ENCODE measurements at places on chromosomes 3 and 15.

DNA sequence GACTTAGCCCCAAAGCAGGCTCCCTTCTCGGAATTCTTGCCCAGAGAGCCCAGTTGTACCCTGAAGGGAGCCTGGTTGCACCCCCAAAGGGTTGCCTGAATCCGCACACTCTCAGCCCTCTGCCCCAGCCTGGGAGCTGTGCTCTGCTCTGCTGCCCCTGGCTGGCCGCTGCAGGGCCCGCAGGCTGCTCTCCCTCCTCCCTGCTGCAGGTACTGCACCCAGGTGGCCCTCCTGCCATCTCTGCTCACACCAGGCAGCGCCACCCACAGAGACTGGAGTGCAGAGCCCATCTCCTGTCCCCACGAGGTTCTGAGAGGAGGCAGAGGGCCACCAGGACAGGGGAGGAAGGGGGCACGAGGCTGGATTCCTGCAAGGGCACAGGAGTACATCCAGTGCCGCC, 134.2 kb upstream of the NSMCE3 start:
- DNase-seq, result no peak

DNA sequence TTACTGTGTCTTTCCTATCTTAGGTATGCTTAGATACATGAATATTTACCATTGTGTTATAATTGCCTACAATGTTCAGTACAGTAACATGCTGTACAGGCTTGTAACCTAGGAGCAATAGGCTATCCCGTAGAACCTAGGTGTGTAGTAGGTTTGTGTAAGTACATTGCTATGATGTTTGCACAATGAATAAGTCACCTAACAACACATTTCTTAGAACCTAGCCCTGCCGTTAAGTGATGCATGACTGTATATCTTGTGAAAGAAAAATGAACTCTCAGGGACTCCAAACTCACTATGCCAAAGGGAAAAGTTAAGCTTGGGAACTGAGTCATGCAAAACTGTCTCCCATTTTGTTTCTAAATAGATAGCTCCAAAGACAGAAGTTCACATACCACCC, 91.5 kb upstream of the ACP3 start:
- no peak for DNase-seq

- no peak for DNase-seq
Observed at GRCh38 chr3:160098261-160098908, 109.8 kb downstream of the IL12A start.

DNA sequence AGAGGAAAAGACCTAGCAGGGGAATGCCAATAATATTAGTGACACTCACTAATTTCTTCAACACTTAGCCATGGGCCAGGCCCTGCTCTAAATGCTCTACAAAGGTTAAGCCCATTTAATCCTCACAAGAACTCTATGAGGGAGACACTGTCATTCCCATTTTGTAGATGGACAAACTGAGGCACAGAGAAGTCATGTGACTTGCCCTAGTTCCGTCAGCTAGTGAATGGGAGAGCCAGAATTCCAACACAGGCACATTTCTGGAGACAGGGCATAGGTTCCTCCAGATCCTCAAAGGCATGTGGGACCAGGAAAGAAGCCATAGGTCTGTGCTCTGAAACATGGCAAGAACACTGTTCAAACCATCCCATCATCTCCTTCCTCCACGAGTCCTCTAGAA, 31.5 kb downstream of the LOXL1 start:
- DNase-seq, result no peak

GRCh38 chr3:37667335-37667734, 194.3 kb upstream of the CTDSPL start:
- no peak for DNase-seq

DNA sequence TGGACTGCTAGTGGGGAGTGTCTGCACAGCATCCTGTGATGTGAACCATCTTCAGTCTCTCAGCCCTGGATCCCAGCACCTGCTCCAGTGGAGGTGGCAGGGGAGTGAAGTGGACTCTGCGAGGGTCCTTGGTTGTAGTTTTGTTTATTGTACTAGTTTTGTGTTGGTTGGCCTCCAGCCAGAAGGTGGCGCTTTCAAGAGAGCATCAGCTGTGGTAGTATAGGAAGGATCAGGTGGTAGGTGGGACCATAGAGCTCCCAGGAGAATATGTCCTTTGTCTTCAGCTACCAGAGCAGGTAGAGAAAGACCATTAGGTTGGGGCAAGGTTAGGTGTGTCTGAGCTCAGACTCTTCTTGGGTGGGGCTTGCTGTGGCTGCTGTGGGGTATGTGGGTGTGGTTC, 20.9 kb downstream of the NEK11 start:
- DNase-seq, result no peak

- DNase-seq, result peak; percentile 35
Observed at GRCh38 chr3:160003520-160004128, 15.0 kb downstream of the IL12A start.

DNA sequence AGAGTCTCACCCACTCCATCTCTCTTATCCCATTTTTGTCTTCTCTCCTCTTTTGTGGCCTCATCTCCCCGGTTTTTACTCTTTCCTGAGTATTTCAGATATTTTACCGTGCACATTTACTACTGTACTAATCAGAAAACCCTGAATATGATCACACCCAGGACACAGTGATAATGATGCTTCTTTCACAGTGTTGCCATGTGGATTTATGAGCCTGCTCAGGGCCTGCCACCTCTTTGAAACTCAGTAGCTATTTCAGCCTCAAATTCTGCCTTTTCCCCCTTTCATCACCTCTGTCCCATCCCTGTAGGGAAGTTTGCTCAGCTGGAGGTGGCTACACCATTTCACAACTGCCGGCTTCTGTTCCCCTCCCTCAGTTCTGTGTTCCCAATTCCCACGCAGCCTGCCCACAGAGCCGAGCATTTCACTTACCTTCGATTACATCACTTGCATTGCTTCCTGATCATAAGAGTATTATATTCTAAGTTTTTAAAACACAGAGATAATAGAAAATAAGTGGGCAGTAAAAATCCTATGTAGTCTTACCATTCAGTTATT, 33.2 kb downstream of the ARNT2 start:
- DNase-seq, result no peak

DNA sequence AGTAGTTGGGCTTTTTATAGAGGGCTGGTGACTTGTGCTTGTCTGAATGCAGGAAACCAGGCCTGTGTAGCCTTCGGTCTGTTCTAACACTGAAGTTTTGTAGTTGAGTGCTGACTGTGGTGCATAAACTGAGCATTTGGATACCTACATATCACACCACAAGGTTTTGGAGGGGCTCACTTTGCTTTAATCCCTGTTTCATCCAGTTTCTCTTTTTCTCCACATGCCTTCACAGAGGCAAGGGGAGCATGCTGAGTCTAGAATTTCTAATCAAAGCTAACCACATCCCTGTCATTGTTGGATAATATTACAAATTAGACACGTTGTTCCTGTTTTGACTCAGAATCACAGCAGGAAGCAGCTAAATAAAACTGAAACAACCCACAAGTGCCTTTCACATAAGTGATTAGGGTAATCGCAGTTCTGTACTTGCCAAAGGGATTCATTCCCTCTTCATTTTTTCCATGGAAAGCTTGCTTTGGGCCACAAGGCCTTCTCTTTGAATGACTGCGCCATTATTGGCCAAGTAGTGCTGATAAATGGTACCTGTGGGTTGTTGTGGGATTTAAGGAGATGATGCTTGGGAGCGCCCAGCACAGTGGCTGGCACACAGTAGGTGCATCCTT, 48.9 kb downstream of the TGFBR2 start:
- peak; percentile 61 for DNase-seq

GRCh38 chr15:42137461-42138261, 18.8 kb downstream of the PLA2G4F start:
- peak; percentile 29 for DNase-seq

DNA sequence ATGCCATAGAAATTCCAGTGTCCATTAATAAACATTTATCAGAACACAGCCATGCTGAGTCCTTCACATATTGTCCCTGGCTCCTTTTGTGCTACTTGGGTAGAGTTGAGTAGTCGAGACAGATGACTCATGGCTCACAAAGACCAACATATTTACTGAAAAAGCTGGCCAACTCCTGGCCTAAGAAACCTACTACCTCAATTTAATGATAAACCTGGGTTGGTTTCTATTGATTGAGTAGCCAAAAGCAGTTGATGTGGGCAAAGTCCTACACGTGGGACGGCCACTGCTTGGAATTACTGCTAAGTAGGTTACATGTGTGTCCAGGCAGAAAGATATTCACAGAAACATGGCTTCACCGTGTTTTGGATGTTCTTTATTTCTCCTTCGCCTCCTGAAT, 402.2 kb downstream of the NR2F2 start:
- DNase-seq, result no peak

- DNase-seq, result no peak
Observed at GRCh38 chr15:64912379-64913325, 950 bp downstream of the ANKDD1A start.

GRCh38 chr3:53195602-53196574, 34.9 kb downstream of the PRKCD start:
- peak; percentile 46 for DNase-seq

GRCh38 chr3:78781351-78781750, 986.4 kb downstream of the ROBO1 start:
- DNase-seq, result no peak

GRCh38 chr15:92677999-92678398, 22.4 kb upstream of the FAM174B start:
- no peak for DNase-seq

DNA sequence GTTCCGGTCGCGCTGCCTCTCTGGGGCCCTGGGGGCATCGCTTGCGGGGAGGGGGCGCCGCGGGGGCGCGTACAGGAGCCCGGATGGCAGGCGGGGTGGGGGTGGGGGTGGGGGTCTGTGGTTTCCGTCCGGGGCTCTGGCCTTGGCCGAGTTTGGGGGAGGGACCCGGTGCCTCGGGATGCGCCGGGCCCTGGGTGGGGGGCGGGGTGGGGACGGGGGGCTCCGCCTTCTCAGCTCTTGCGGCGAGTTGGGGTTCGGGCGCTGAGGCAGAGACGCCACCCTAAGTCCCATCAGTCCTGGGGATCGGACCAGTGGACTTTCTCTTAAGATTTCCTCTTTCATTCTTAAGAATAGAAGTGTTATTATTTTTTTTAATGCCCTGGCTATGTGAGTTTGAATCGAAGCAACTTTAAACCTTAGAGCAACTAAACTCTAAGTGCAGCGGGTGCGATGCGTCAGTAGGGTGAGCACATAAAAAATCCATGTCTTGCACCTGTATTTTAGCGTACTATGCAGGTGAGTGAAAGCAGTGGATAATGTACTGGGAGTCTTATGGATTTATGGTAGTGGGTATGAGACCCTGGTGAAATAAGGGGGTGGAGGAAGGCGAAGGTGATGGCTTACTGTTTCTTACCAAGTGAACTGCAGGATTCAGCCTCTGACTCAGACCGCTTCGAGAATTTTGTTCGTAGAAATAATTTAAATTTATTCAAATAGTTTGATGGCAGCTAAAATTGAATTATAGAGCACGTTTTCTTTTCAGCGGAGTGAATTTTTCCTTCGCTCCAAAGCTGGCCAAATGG, 762 bp downstream of the CTNNB1 start:
- DNase-seq, result peak; percentile 27

DNA sequence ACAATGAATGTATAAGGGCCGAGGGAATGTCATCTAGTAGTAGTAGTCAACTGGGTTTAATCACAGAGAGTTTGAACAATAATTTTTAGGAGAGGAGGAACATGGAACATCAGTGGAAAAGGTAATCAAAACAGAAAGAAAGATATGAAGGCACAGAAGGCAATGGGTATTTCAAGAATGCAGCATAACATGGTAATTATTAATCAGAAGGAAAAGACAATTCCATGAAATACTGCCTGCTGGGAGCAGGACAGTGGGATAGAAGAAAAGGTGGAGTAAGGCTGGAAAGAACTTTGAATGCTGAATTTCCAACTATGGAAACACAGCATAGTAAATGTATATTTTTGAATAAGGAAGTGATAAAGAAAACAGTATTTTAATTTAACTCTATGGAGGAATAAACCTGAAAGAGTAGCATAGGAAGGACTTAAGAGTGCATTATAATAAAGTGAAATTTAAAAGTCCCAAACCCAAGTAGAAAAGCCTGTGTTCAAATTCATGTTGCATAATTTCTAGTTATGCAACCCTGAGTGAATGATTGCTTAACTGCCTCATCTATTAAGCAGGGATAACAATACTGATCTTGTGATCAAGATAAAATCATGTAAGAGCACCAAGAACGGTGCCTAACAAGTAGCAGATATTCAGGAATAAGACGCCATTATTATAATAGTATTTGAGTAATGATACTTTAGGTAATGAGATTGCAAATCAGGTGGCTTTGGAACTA, 357.7 kb downstream of the TBC1D5 start:
- DNase-seq, result no peak

GRCh38 chr3:143576568-143577270, 271.5 kb downstream of the SLC9A9 start:
- no peak for DNase-seq

DNA sequence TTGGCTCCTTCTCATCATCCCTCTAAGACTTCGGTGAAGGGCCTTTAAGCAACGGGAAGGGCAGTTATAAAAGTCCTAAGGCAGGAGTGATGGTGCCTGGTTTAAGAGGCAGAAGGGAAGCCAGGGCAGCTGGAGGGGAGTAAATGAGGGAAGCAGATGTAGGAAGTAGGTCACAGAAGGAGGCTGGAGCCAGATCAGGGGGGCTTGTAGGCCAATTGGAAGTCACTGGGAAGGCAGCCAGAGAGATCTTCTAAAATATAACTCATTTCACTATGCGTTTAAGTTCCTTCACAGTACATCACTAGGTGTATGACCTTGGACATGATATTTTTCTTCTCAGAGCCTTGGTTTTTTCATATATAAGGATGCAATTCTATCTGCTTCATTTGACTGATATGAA, 94.7 kb downstream of the MYH15 start:
- no peak for DNase-seq

DNA sequence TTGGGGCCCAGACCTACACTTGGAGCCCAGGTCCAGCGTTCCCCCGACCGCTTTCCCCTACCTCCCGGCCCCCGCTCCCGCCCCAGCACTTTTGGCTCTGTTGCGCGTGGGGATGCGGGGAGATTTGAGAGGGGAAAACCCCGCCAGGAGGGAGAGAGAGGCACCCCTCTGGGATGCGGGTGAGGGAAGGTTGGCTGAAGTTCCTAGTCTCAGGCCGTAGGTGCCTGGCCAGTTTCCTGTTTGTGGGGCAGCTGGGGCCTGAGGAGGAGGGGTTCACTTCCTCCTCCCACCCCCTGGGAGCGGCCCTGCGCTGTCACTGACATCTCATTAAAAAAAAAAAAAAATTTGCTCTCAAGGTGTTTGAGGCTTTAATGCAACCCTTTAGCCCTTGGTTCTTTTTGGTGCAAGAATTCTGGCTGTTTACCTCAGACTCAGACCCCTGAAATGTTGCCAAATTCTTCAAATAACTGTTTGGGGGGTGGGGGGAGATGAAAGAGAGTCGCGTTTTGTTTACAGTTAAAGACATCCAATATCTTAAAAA, 2.6 kb downstream of the FAM43A start:
- DNase-seq, result no peak

GRCh38 chr3:71076361-71077002, 507.0 kb downstream of the FOXP1 start:
- DNase-seq, result no peak

DNA sequence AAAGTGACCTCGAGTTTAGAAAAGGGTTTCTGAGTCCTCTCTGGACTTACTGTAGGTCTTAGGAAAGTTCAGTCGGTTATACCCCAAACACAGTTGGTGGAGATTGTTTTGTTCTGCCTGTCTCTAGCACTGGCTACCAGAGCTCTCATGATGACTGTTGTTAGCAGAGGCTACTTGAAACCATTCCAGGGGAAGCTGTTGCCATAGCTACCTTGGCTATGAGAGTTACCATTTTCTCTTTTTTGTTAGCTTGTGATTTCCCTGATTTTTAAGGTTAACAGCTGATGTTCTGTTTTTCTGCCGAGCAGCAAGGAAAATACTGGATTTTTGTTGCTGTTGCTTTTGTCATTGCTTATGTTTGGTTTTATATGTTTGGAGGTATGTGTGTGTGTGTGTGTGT, 26.7 kb downstream of the ABHD2 start:
- DNase-seq, result no peak

- no peak for DNase-seq
Observed at GRCh38 chr15:96416934-96417759, 86.6 kb downstream of the NR2F2 start.

Measured in CD4-positive, alpha-beta T cell treated with Interleukin-15 for 4 hours (primary cell).